ENCODE measurements at places on chromosomes 3 and 15.

DNA sequence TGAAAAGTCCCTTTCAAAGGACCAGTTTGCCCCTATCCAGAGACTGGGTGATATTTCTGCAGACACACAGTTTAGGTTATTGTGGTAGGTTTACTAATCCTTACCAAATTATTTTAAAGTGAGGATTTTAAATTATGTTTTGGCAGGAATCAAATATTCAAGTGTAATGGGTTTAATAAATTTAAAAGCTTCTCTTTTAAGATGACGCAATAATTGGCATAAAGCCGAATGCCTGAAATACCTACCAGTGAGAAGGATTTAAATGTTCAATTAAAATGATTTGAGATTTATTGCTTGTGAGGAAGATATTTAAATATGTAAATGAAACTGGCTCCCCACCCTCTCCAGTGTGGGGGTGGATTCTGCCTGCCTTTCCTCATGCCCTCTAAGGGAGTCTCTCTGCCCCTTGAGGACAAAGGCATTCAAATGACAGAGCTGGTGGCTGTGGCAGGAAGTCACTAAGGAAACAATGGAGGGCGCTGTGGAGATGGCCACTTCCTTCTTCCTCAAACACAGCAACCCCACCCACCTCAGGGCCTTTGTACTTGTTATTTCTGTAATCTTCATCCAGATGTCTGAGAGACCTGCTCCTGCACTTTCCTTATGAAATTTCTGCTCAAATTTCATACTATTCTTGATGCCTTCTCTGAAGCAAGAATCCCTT is 131.7 kb downstream of the TNIK start:
- ATAC-seq: no peak

DNA sequence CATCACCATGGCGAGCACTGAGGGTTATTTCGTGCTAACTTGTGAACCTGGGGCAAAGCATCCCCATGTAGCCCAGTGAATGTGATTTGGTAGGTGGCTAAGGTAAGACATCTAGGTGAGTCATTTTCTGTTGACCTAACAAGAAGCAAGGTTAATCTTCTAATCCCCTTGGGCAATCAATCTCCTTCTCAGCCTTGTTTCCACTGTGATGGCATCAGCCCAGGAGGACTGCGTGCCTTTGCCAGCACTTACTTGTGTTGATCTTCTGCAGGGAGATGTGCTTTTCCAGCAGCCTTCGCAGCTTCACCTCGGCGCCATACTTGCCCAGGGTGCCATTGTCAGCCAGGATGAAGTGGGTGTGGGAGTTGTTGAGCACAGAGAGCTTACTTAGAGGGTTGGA is 35.7 kb downstream of the TRPM1 start:
- ATAC-seq: no peak

DNA sequence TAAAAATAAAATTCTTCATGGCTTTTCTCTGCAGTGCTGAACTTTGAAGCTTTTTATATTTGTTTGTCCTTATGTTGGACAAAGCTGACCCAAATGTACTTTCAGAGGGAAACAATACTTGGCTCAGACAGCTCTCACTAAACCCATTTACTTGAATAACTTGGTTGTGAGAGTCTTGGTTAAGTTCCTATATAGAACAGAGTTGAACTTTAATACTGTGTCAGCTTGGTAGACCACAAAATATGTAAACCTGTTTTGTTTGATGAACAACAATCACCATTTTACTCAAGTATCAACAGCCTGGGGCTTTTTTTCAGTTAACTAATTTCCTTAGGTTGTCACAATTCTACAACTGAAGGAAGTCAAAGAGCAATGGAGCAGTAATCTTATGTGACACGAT is 211.9 kb downstream of the CADM2 start:
- ATAC-seq: no peak

GRCh38 chr15:69585937-69586336 is 133.3 kb downstream of the RPLP1 start:
- no peak for ATAC-seq

GRCh38 chr3:78762121-78762520 is 1005.7 kb downstream of the ROBO1 start:
- no peak for ATAC-seq

DNA sequence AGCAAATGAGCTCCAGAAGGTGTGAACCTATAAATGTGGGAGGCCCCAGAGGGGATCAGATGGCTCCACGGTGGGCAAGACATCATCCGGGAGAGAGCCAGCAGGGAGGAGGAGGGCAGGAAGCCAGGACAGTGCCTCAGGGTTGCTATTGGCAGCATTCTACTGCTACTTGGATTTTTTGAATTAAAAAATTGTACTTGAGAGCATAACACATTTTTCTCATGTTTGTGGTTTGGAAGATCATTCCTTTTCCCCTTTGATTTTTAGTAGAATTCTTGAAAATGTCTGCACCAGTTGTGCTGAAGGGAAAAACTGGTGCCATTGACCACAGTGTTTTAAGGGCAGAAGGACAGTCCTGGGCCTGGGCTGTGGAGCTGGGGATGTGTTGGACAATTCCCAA is 59.2 kb downstream of the LYZL4 start:
- no peak for ATAC-seq

DNA sequence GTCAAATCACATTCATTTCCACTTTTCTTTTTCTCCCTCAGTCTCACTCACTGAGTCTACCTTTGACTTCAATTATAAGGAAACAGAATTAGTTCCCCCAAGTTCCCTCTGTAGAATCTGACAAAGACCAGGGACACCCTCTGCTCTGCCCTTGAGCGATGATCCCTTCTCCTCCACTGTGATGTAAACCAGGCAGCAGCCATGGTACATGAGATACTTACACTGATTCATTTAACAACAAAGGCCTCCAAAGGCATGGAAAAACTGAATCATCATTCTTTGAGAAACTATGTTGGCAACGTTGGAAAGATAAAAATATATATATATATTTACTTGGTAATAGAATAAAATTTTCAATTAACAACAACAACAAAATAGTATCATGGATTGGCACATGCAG is 84.1 kb downstream of the P3H2 start:
- no peak for ATAC-seq

All from gastroesophageal sphincter (tissue), 4 donors.